ENCODE measurements at places on chromosomes 7 and 10.

DNA sequence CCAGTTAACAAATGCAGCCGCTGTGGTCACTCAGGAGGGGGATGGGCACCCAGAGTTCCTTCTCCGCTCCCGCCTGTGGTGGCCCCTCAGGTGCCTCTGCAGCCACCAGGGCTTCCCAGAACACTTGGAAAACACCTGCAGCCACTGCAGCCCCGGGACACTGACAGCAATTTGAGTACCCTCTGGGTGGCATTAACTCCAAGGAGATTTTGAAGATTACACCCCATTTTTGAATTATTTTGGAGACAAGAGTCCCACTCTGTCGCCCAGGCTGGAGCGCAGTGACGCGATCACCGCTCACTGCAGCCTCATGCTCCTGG, 32.2 kb downstream of the IL15RA start:
- no peak for DNase-seq

GRCh38 chr7:91137153-91137787, 127.0 kb upstream of the FZD1 start:
- no peak for DNase-seq

DNA sequence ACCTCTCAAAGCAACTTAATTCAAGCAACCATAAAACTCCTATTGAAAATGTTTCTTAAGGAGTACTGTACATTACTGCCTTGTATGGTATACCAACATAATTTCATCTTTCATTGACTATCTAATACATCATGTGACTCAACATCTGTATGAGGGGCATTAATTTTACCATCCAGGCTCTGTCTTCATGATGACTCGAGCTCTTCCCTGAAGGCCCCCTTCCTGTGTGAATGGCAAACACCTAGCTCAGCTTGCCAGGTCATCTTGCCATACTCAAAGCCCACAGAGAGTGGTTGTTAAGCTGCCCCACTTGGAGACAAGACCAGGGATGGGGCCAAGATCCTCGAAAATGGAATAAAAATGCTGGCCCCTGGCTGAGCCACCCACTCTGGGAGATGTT, 82.4 kb downstream of the SGMS1 start:
- no peak for DNase-seq

DNA sequence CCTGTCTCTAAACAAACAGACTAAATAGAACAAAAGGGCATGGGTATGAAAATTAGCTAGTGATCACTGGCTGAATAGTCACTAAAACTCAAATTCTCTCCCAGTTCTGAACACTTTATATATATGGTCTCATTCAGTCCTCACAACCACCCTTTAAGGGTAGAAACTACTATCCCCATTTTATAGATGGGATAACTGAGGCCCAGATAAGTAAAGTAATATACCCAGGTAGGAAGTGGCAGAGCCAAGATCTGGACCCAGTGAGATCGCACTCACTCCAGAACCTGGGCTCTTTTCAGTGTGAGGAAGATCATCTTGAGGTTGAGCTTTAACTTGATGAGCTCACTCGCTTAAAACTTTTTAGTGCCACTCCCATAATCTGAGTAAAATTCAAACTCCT, 4.5 kb downstream of the PSTK start:
- DNase-seq = no peak

- DNase-seq = no peak
These were observed 413.9 kb downstream of the HGF start for GRCh38 chr7:81355911-81356310.

- no peak for DNase-seq
These were observed 77.3 kb downstream of the CTBP2 start for GRCh38 chr10:125082881-125083575.

DNA sequence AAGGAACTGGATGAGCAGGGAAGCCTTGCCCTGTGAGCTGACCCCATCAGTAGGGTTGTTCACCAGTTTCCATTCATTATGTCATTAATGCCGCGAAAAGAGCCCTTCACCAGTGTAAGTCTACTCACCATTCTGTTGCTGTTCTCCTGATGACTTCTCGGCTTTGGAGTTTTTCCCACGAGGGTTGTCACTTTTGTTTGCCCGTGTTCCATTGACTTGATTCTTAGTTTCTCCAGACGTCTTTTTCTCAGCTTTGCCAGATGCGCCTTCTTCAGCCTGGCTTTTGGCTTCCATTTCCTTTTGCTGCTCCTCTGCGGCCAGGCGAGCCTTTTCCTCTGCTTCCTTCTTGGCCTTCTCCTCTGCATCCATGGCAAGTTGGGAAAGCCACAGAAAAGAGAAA, 128.8 kb downstream of the PPP1R17 start:
- no peak for DNase-seq

GRCh38 chr7:95246831-95247370, 77.4 kb downstream of the PON1 start:
- no peak for DNase-seq

GRCh38 chr10:79358811-79359210, 11.5 kb downstream of the PPIF start:
- no peak for DNase-seq

DNA sequence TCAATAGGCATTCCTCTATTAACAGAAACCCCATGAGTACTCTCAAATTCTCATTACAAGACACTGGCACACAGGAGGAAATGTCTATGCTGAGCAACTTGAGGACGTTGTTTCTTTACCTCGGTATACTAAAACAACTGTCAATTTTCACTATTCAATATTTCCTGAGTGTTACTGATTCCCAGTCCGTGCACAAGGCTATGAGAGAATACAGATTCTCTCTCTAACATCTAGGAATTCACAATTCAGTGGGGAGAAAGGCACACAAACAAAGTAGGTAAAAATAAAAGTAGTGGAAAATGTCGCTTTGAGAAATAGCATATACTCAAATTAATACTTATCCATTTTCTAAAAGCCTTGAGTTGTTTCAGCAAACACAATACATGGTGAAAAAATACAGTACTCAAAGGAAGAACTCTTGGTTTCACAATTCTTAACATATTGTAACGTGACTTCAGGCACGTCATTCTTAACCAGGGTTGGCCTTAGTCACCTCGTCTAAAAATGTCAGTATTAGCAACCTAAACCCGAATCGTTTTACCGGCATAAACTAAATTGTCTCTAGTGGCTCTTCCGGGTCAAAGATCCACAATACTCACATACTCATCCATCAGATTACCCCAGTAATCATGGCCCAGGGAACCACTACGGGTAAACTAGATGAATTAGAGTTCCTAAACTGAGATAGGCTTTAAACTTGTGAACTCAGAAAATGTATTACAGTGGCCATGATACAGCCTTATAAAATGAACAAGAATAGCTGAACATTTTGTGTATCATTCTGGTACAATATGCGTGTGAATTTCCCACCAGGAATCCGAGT, 1.5 kb downstream of the IPMK start:
- DNase-seq = no peak

- DNase-seq = no peak
These were observed 1277.1 kb downstream of the GATA3 start for GRCh38 chr10:9331583-9332008.

- DNase-seq = no peak
These were observed 160.8 kb upstream of the WNT16 start for GRCh38 chr7:121167971-121168370.

- DNase-seq = no peak
These were observed 73.5 kb downstream of the CTNNA3 start for GRCh38 chr10:67622511-67622910.

- no peak for DNase-seq
These were observed 2.7 kb downstream of the ZNF503 start for GRCh38 chr10:75398692-75399460.

- DNase-seq = no peak
These were observed 154.3 kb downstream of the GNAT3 start for GRCh38 chr7:80357530-80357929.

DNA sequence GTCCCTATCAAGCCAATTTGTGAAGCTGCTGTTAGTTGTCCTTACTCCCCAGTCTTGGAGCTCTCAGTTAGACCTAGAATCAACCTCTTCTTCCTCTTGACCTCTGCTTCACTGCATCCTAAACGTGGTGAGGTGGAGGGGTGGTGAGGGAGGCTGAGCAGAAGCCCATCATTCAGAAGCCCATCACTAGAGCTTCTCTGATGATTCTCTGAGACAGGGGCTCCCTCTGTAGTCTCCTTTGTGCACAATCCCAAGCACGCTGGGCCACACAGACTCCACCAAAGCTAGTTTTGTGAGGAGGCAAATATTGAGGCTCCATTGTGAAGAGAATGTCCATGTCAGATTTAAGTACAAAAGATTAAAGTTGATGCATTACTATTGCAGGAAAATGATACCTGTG, 163.8 kb upstream of the PRSS1 start:
- DNase-seq = no peak

DNA sequence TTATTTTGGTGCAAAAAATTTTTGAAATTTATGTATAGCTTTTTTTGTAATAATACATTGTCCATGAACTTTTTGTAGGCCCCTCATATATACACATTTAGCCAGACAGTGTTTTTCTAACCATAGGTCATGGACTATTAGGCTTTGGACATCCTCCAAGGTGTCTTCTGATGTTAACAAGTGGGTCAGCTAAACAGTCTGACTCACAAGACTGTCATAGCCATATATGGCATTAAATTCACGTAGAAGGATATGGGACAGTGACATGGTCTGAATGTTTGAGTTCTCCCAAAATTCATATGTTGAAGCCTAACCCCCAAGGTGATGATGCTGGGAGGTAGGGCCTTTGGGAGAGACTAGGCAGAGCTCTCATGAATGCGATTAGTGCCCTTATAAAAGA, 14.0 kb upstream of the NUB1 start:
- no peak for DNase-seq

DNA sequence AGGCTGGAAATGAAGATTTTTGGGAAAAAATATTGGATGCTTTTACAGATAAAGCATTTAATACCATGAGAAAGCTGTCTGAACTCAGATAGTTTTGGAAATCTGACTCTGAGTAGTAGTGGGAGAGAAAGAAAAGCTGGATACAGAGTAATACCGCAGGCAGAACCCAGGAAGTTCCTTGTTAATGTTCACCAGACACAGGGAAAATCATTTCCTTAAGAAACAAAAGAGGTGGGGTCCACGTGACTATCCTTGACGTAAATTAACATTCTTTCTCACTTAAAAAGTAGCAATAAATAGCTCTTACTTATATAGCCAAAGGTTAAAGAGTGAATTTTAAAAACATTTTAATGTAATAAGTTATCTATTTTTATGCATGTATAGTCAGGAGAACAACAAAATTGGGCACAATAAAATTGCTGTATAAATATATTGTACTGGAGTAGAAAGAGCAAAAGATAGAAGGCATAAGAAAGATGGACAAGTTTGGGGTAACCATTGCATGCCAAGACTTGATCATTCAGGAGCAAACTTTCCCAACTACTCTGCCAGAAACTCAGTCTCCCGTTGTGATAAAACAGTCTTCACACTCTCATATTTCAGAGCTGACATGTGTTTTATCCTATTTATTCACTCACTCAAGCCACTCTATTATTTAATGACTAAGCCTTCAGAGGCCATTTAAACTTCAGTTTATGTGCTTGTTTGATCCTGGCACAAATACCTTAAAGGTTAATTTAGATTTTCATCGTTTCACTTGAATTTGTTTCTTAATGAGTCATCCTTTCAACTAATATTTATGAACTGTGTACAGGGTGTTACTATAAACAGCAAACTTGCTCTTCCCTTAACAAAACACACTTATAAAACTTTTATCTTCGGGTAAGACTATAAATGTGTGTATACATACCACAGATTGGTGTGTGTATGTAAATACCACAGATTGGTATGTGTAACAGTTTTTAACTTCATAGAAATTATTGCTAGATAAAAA, 143.1 kb downstream of the GNAI1 start:
- DNase-seq = no peak

GRCh38 chr10:45490277-45490676, 116.3 kb downstream of the ALOX5 start:
- DNase-seq = no peak

DNA sequence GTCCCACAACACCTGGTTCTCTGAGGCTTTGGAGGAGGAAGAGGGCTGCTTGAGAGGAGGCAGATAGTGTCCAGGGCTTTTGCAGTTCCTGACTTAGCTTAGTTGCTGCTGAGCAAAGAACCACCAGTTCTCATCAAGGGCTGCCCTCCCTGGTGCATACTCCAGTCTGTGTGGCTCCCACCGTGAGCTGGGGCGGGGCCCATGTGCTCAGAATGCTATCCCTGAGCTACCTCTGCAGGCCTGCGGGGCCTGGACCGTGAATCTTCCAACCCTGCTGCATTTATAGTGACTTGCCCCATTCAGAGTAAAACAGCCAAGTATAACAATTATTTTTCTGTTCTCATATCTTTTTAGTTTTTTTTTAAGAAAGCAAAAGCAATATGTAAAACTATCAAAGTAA, 49.2 kb downstream of the TACR2 start:
- no peak for DNase-seq

DNA sequence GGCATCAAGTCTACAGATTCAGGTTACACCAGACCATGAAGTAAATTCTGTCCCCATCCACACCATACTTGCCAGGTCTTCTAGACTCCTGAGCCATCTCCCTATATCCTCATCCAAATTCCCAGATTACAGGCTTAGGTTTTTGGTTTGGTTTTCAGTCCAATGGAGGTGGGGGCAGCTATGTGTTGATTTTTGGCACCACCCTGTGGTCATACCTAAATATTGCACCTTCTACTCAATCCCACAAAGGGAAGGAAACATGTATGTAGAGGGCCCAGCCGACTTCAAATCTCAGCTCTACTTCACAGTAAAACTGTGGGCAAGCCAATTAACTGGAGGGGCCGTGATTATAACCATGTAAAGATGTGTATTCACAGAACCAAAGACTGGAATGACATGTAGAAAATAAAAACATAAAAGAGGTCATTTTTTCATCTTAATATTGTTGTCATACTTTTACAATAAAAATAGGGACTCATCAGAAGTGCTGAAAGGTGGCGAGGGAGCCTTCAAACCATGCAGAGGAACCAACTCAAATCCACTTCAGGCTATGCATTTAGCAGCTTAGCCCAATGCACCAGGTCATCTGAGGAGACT, 19.8 kb downstream of the ERCC6 start:
- DNase-seq = no peak

- no peak for DNase-seq
These were observed 44.1 kb downstream of the ZNF503 start for GRCh38 chr10:75357500-75357899.
